ENCODE measurements at places on chromosomes 12 and 14. TPM values are rescaled to one million over a fixed set of nuclear protein-coding genes. Genes with fewer than 3 reads are reported as not detected.

DNA sequence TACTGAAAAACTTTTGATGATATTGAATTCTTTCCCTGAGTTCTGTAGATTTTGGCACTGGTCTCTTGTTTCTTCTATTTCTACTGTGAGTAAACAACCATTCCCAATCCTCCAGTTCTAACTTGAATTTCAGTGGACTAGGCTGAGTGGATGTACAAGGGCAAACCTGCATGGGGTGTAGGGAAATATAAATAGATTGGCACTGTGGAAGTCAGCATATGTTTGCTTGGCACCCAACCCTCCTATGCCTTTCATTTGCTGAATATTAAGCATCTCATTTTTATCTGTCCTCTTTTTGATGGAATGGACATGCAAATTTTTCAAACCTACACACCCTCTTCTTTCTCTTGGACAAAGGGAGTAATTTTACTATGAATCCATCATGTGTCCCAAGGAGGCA is 828.3 kb downstream of the DIO2 start:
- DNase-seq: peak; percentile 41

TMED10 gene
- polyA plus RNA-seq: 227 TPM

PLEKHG7 gene
- not detected for polyA plus RNA-seq

LRCOL1 gene
- polyA plus RNA-seq: 0.46 TPM

DNA sequence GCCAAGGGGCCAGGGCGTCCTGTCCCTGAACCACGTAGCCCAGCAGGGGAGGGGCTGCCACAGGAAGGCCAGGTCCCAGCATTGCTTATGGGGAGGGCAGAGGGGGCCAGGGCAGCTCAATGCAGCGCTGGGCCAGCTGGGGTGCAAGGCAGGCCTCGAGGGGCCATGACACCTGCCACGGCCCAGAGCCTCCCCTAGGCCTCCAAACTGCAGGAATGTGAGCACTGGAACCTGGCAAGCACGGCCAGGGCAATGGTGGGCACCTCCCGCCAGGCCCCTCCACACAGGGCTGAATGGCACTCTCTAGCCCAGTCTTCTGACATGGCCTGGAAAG is 32.5 kb upstream of the GPR132 start:
- DNase-seq: no peak

All from brain (organoid and tissue), 16 donors.